MG63 (cell line): ENCODE measurements at places on chromosomes 7 and 10. TPM values are rescaled to one million over a fixed set of nuclear protein-coding genes. Genes with fewer than 3 reads are reported as not detected.

DNA sequence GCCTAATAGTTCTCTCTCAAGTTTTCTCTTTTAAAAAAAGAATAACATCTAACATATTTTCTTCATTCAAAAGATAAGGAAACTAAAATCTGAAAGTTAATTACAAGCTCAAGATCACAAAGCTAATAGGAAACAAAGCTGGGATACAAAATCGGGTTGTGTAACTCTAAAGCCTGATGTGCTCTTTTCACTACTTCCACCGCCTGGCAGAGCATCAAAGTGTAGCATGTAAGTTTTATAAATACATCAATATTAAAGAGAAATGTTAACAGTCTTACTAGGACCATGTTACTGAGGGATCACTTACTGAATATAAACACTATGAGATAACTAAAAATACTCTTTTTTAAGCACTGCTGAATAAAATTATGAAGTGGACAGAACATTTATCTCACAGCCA lies 97.2 kb downstream of the KMT2C start:
- DNase-seq = no peak

NPTX2 gene
- 0.94 and 2.1 TPM in 2 replicates for total RNA-seq

GRCh38 chr10:70564901-70565351 lies 37.6 kb downstream of the PRF1 start:
- DNase-seq = no peak

DNA sequence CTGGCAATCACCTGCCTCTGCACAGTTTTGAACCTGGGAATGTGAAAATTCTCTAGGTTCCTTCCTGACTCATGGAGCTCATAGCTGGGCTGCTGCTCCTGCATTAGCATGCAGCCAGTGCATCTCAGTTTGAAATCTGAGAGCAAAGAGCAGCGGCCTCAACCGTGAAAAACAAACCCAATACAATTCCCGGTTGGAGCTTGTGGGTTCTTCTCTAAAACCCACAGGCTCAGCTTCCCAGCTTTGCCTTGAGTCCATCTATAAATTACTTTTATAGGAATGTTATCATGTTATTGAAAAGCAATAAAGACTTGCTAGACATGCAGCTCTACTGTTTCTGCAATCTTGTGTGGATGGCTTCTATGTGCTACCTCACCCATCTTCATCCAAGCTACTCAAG lies 191.7 kb downstream of the CXCL12 start:
- DNase-seq = no peak

SAP25 gene
- not detected in 2 replicates for total RNA-seq

DNA sequence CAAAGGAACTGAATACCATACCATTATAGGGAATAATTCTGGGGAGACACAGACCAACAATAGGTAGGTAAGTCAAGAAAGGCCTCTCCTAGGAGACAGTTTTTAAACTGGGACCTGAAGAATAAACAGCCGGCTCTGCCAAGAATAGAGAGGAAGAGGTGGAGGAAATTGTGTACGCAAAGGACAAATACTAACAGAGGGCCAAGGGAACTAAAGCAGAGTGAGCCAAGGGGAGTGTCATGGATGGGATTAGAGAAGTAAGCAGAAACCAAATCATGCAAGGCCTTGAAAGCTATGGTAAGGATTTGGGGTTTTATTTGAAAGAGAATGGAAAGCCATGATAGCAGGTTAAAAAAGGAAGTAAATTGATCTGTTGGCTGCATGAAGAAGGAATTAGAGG lies 18.1 kb upstream of the ITGB8 start:
- DNase-seq = no peak

NPC1L1 gene
- total RNA-seq = 0.07 TPM in 1 of 2 replicates, not detected in the other

OR13A1 gene
- not detected in 2 replicates for total RNA-seq

GRCh38 chr7:39088730-39089593 lies 111.3 kb downstream of the POU6F2 start:
- DNase-seq = no peak

AMPH gene
- 1.6 and 2.0 TPM in 2 replicates for total RNA-seq

GRCh38 chr10:22554461-22555182 lies 159.8 kb downstream of the PIP4K2A start:
- DNase-seq = no peak

- DNase-seq = no peak
Observed at GRCh38 chr7:116497708-116498107, 1.8 kb upstream of the CAV2 start.

DNA sequence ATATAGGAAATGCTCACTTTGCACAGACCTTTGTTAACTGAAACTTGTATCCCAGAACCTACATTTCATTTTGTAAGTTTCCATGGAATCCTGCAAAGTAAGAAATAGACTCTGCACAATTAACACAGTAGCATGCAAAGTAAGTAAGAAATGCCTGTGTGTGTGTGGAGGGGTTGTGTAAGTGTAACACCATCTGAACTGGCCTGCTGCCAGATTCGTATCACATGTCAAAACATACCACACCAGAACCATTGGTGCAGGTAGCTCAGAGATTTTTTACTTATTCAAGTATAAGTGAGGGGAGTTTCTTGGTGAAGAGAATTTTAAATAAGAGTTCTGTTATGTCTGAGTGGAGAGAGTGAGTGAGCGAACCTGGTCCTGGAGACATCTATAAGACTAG lies 17.9 kb upstream of the DDX21 start:
- DNase-seq = no peak

SYNPO2L gene
- total RNA-seq = not detected in 2 replicates

DNA sequence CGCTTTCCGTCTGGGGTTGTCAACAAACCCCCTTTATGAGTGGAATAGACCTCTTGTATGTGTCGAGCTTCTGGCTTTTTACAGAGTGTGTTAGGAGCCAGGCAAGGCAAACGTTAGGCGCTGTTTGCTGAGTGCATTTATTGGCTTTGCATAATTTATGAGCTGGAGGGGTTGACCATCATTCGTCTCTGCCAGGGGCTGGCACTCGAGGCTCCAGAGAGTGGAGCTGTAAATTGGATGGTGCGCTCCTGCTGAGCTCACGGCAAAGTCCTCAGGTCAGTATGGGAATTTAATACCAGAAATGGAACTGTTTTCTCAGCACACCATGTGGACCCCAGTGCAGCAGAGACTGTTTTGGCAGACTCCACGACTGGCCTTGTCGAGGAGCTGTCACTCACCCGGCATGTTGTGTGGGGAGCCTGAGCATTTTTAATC lies 699.4 kb upstream of the GALNT17 start:
- no peak for DNase-seq

DNA sequence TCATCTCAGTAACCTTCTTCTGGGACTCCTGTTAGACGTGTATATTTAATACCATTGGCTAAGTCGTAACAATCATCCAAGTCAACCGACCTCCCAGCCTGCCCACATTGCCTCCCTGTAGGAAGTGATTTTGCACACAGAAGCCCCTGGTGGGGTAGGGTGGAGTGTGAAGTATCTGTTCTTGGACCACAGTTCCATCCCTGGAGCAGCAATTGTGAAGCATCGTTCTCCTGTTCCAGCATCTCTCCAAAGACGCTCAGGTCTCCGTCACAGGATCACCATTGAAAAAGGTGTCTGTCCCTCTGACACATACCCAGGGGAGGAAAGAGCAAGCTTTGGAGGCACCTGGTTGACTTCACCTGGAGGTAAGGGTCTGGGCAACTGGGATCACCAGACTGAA lies 72.9 kb downstream of the CCDC3 start:
- no peak for DNase-seq

GRCh38 chr7:106047184-106047583 lies 64.9 kb downstream of the SYPL1 start:
- DNase-seq = no peak

GRCh38 chr7:54879776-54880175 lies 120.8 kb upstream of the SEC61G start:
- no peak for DNase-seq

- no peak for DNase-seq
Observed at GRCh38 chr10:78757344-78757925, 311.3 kb upstream of the ZMIZ1 start.

AKR1C8 gene
- not detected in 2 replicates for total RNA-seq

GRCh38 chr7:47946581-47947354 lies 1.5 kb downstream of the PKD1L1 start:
- DNase-seq = no peak

- no peak for DNase-seq
Observed at GRCh38 chr7:46791188-46791587, 790.7 kb downstream of the TNS3 start.

DNA sequence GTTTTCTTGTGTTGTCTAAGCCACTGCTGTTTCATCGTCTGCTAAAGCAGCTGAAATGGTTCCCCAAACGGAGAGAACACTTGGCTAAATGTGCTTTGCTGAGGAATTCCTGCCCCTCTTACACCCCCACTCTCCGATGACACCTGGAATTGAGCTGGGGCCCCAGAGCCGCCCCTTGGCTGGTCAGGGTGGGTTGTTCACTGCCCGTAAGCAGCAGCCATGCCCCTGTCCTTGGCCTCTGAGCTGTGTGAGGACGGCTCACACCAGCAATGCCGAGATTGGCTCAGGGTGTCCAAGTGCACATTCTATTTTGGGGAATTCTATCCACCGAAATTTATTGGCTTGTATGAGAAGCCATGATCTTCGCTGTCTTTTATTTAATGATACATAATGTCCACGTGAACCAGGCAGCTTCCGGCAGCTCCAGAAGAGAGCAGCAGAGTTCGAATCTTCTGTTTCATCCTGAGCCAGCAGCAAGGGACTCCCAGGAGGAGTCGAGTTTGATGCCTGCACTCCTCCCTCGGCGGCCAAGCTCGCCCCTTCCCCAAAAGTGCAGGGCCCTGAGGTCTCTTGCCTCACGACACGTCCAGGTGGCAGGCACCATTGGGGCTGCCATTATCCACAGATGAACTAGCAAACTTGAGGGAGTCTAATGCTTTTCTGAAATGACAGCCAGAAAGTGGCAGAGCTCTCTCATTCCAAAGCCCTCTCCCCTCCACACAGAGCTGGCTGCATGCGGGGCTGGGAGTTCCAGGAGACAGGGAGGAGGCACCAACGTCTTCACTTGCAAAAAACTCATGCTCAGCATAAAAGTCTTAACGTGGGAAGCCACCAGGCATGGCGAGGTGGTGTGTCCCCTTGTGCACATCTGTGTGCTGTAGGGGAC lies 114.0 kb downstream of the WDR37 start:
- DNase-seq = no peak

TUBAL3 gene
- total RNA-seq = not detected in 2 replicates

DNA sequence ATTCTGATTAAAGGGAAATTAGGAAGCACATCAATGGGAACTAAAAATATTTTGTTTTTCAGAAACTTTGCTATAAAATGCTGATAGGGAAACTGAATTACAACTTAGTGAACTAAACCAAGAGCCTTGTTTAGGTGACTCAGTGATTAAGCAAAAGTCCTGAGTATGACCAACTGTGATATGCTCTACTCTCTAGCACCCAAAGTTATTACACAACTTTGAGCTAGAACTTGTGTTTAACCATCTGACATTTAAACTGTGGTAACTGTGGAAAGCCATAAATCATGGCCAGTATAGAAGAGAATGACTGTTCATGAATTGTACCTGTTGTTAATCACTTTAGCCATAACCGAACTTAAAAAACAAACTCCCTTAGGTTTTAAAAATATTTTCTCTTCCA lies 127.4 kb downstream of the ZNF365 start:
- DNase-seq = no peak

DNA sequence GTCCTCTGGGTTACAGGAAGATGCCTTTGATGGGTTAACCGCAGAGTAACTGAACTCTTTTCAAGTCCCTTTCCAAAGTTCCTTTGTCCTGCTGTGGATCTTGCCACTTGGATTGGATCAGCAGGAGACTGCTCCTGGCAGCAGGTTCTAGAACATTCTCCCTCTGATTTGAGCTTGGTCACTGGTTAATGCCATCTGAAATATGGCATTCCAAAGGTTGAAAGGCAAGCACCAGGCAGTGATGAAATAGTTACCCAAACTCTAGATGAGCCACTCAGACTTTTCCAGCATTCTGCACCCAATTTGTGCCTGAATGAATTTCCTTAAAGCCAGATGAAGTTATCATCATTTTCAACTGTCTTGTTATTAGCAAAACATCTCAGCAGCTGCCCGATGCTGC lies 343.9 kb downstream of the RNLS start:
- no peak for DNase-seq

DNA sequence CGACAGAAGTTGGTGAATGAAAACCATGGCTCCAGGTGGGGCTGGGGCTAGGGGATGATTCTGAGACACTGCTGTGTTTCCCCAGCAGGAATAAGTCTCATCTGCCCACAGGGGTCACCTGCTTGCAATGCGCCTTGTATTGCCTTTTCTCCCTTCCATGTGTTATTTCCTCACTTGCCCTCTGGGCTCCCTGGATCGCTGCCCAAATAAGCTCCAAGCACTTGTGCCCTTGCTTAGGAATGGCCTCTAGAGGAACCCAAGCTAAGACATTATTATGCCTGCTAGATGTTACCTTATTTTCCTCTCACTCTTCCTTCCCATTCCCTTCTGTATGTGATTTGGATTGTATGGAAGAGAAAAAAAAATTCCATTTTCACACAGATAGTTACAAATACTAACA lies 24.8 kb upstream of the PLPP4 start:
- no peak for DNase-seq

DNA sequence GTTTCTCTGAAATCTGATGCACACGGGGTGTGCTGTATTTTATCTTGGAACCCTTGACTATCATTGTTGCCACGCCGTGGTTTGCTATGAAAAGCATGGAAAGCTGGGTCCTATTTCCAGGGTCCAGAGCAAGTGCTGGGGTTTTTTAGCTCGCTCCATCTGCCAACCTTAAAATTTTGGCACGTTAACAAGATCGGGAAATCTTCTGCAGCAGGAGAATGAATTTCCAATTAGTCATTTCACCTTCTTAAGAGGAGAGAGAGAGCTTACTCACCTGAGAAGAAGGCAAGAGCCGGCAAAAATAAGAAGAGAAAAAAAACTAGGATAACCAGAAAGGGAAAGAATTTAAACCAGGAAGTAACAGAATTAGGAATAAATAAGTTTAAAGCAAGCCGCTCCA lies 223.6 kb upstream of the CELF2 start:
- DNase-seq = no peak

MCM10 gene
- total RNA-seq = 16.3 and 27.8 TPM in 2 replicates

GRCh38 chr7:79909176-79909575 lies 225.5 kb upstream of the GNAI1 start:
- no peak for DNase-seq

DNA sequence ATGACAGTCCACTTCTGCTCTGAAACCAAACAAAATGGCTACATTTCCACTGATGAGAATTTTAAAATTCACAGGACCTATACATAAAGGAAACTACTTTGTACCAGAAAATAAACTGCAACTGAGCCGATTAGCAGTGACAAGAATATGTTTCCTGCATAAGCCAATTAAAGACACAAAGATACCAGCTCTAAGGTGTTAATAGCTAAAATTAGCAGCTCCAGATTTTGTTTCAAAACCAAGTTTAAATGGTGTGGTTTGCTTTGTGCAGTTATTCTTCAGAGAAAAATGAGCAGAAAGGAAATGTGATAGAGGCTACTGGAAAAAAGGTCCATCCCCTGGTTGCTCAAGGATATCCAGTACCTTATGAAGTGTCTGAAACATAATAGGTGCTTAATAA lies 123.2 kb downstream of the ANK3 start:
- no peak for DNase-seq

DNA sequence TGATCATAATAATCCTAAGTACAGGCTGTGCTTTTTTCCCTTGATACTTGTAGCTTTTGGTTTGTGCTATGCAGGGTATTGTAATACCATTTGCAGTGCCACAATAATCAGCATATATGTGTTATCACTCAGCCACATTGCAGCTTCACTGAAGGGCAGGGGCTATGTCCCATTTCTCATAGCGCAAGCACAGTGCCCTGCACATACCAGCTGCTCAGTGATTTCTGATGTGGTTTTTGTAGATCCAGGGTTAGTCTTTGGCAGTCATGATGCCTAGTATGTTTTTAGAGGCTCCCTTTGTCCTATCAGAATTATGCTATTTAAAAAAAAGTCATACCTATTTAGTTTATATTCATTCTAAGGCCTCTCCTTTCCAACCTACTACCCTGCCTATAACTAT lies 25.8 kb downstream of the MET start:
- no peak for DNase-seq

TWIST1 gene
- 8.9 and 22.8 TPM in 2 replicates for total RNA-seq

- DNase-seq = peak; percentile 77
Observed at GRCh38 chr10:99976886-99977665, 32.7 kb downstream of the DNMBP start.
